ENCODE measurements at places on chromosomes 12 and 14. TPM values are rescaled to one million over a fixed set of nuclear protein-coding genes. Genes with fewer than 3 reads are reported as not detected.

The NKX2-1 gene
- polyA plus RNA-seq, result not detected

The RHEBL1 gene
- polyA plus RNA-seq, result 1.5 TPM

The AMDHD1 gene
- polyA plus RNA-seq, result 0.34 TPM

The RNASE7 gene
- polyA plus RNA-seq, result not detected

The OR10AD1 gene
- polyA plus RNA-seq, result 0.33 TPM

DNA sequence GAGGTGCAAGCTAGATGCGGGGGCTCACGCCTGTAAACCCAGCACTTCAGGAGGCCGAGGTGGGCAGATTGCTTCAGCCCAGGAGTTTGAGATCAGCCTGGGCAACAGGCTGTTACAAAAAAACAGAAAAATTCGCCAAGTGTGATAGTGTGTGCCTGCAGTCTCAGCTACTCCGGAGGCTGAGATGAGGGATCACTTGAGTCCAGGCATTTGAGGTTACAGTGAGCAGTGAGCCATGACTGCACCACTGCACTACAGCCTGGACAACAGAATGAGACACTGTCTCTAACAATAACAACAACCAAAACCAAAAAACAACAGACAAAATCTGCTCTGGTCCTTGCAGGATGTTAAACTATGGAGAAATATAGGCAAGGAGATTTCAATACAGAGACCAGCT lies 13.9 kb downstream of the BTBD7 start:
- DNase-seq, result no peak

DNA sequence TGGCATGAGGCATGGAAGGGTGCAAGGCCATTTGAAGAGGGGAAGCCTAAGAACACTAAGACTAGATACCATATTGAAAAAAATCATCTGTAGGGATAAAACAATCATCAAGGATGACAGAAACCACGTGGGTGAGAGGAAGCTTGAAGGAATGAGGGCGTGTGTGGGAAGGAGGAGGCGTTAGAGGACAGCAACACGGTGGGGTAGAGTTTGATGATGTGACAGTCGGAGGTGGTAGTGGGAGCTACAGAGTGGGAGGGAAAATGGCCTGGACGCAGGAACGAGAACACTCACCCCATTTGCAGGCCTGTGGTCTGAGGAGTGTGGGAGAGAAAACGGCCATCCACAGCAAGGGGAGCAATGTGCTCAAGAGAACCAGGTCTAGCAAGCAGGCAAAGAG lies 25.4 kb upstream of the NUDT4 start:
- no peak for DNase-seq

- no peak for DNase-seq
Measured at GRCh38 chr14:77407158-77407557, 16.2 kb downstream of the NOXRED1 start.

DNA sequence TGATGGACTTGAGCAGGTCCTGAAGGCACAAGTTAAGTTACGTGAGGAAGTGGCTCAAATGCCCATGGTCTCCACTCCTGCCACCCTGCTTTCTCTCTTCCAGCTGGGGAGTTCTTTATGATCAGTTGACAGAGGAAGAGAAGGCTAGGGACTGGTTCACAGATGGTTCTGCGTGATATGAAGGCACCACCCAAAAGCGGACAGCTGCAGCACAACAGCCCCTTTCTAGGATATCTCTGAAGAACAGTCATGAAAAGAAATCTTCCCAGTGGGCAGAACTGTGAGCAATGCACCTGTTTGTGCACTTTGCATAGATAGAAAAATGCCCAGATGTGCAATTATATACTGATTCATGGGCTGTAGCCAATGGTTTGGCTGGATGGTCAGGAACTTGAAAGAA lies 162.4 kb upstream of the FSCB start:
- no peak for DNase-seq

GRCh38 chr14:37013078-37013477 lies 159.3 kb downstream of the SLC25A21 start:
- no peak for DNase-seq

GRCh38 chr12:54616933-54617680 lies 17.6 kb downstream of the LACRT start:
- no peak for DNase-seq

DNA sequence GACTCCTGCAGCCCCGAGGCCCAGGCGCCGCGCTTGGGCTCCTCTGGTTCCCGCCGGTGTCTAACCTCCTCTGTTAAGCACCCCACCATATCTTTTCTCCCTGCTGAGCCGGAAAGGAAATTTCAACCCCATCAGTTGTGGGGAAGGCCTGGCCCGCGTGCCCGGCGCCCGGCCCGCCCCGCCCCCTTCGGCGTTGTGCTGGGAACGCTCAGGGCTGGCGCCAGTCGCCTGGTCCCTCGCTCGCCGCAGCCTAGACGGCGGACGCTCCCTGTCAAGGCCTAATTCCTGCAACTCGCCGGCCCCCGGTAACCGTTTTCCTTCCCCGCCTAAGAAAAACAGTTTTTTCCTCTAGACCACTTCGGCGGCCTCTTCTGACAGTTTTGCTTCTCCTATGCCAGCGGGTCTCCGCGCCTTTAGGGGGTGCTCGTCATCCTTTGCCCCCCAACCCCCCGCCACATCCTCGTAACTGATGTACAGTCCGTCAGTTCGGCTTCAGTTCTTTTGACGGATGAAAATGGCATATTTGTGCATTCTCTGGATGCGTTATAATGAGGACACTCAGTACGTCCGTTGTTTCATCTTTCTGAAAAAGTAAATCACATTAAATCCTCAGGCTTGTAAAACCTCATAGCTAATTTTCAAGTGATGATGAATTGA lies 506 bp upstream of the NAP1L1 start:
- no peak for DNase-seq

DNA sequence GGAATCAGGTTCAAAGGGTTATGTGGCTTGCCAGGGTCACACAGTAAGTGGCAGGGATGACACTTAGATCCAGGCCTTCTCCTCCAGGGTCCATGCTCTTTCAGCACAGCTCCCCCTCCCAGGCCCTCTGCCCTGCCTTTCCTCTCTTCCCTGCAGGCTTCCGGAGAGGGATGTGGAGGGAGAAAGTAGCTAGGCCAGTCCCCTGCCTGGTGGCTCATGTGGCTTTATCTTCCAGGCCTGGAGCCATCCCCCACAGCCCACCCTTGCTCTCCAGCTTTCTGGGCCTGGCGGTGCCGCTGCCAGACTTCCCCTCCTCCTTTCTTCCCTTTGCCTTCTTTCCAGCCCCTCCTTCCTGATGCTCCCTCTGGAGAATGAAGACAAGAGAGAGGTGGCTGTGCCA lies 1.7 kb downstream of the PSMB11 start:
- DNase-seq, result no peak

DNA sequence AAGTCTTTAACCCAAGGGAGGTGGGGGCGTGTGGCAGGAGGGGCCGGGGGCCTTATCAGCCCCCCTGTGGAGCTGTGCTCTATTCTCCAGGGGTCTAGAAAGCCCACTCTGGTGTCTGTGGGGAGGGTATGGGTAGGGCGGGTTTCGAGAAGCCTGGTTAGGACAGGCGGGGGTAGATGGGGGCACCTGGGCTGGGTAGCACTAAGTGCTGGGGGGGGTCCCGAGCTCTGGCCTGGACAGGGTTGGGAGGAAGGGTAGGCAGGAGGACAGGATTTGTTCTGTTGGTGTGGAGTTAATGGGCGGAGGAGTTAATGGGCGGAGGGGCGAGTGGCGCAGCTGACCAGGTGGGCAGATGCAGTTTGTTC lies 2.0 kb downstream of the PACS2 start:
- no peak for DNase-seq

GRCh38 chr14:92259613-92260357 lies 63.2 kb upstream of the SLC24A4 start:
- no peak for DNase-seq

GRCh38 chr12:25872137-25872536 lies 86.3 kb upstream of the RASSF8 start:
- DNase-seq, result no peak

DNA sequence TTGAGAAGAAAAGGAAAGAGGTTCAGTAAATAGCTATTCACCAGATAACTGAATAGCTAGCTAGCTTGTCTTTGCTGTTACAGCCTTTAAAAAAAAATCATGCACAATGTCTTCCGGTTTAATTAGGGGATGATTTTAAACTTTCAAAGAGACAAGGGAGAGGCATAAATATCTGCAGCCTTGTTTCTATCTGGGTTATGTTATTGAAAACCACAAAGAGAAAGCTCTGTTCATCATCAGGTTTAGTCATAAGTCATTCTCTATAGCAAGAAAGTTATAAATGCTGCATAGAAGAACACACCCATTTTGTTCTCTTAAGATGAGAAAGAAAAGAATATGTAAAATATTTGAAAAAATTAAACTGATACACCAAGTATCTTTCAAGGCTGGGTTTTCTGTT lies 1046.9 kb downstream of the AACS start:
- no peak for DNase-seq

GRCh38 chr12:129186952-129187351 lies 333.7 kb downstream of the GLT1D1 start:
- DNase-seq, result no peak

DNA sequence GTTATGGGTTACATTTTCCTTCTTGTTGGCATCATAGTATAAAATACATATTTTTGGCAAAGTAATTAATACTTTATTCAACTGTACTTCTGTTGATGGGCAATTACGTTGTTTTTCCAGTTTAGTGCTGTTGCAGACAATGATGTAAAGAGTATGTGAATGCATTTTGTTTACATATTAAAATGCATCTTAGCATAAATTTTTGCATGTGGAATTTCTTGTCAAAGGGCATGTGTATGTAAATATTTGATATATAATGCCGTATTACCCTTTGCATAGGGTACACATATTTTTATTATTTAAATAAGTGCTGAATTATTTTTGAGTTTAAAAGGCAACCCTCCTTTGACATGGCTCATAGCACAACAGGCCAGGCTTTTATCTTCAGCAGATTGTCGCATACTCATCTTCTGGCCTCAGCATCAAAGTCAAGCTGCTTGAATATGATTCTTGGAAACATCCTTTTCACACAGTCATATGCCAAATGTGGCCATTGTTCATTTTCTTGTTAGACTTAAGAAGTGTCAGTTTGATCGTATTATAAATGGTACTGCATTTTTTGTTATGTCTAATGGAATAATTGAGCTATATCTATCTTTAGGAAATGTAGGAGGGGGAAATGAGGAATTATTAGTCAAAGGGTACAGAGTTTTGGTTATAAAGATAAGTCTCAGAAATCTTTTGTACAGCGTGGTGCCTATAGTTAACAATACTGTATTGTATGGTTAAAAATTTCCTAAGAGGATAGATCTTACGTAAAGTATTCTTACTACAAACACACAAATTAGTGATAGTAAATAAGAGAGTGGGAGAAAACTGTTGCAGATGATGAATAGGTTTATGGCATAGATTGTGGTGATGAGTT lies 138.5 kb downstream of the FUT8 start:
- DNase-seq, result no peak

DNA sequence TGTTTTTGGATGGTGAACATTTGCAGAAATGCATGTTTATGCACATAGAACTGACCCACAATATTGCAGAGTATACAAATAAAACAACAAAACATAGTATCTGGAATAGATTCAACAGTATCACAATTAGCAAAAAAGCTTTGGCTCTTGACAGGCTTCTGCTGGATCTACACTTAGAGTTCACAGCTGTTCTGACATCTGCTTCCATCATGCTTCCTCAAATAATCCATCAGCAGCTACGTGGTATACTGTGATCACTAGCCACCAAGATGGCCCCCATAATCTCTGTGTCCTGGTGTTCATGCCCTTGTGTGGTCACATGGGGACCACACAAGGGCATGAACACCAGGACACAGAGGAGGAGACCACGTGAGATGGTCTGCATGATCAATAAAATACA lies 166.6 kb upstream of the CCDC198 start:
- DNase-seq, result no peak

- no peak for DNase-seq
Measured at GRCh38 chr12:19759227-19759626, 319.9 kb downstream of the AEBP2 start.

DNA sequence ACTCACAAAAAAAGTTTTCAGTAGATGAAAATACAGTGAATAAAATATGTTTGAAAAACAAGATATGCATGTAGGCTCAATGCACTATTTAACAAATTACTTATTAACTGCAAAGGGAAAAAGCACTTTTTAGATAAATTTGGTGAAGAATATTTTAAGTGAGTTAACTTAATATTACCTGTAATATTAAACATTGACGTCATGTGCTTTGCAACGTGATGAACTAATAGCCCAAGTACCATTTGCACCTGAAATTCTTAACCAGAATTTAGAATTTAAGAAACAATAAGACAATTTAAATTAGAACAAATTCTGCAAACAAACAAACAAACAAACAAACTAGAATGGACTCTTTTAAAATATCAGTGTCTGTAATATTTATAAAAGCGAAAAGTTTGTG lies 659.0 kb upstream of the NOVA1 start:
- no peak for DNase-seq

DNA sequence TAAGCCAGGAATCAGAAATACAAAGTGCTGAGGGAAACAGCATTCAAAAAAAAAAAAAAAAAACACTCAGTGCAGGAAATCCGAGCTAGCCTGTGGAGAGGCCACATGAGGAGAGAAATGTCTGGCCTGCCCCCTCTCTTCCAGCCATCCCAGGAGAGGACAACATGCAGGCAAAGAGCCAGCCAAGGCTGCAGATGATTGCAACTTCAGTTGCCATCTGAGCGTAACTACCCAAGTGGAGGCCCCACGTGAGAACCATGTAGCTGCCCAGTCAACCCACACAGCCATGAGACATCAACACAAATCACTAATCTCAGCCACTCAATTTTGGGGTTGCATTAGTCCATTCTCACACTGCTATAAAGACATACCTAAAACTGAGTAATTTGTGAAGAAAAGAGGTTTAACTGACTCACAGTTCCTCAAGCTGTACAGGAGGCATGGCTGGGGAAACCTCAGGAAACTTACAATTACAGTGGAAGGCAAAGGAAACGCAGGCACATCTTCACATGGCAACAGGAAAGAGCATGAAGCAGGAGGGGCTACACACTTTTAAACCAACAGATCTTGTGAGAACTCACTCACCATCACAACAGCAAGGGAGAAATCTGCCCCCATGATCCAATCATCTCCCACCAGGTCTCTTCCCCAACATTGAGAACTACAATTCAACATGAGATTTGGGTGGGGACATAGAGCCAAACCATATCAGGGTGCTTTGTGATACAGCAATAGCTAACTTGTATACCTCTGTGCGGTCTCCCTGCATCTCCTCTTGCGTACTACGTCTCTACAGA lies 161.1 kb downstream of the PIWIL1 start:
- no peak for DNase-seq

GRCh38 chr14:38176379-38176778 lies 31.3 kb upstream of the SSTR1 start:
- DNase-seq, result no peak

GRCh38 chr12:58907391-58907790 lies 12.9 kb downstream of the LRIG3 start:
- no peak for DNase-seq

GRCh38 chr12:47636908-47637780 lies 68.7 kb downstream of the RPAP3 start:
- DNase-seq, result no peak
